HCEC 1CT (cell line): ENCODE measurements at places on chromosomes 2 and 18.
A peak's percentile ranks its signal among the peaks of the same experiment; 100 is the strongest.

GRCh38 chr2:191321861-191322662, 76.9 kb downstream of the MYO1B start:
- DNase-seq, result no peak

DNA sequence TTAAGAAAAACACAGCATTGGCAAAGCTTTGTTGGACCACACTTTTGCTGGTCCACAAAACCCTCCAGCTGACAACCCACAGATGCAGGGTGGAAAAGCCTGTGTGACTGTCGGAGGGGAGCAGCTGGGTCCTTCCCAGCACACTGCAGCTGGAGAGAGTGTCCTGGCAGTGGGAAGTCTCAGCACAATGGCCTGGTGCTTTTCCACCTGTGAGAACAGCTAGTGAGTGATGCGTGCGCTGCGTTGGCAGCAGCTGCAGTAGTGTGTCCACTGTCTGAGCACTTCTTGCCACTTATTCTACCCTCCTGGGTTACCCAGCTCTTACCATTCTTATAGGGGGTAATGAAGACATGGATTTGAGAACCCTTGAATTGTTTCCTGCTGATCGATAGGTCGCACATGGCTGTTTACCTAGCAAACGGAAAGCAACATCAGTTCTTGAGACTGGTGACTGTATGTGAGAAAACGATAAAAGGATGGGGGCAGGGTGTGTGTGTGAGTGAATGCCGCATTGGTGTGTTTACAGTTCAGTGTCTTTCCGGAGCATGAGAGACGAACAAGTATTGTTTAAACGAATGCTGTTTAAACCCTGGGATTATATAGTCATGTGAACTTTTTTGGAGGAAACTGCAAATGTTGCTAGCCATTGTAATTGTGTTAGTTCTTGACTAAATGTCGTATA, 69.7 kb downstream of the LYPD6 start:
- DNase-seq, result peak; percentile 10

GRCh38 chr2:179201869-179202268, 62.8 kb downstream of the SESTD1 start:
- DNase-seq, result peak; percentile 10

- no peak for DNase-seq
Measured at GRCh38 chr18:68376926-68377325, 338.0 kb downstream of the TMX3 start.

- no peak for DNase-seq
Measured at GRCh38 chr2:231502596-231502995, 27.6 kb downstream of the NMUR1 start.

DNA sequence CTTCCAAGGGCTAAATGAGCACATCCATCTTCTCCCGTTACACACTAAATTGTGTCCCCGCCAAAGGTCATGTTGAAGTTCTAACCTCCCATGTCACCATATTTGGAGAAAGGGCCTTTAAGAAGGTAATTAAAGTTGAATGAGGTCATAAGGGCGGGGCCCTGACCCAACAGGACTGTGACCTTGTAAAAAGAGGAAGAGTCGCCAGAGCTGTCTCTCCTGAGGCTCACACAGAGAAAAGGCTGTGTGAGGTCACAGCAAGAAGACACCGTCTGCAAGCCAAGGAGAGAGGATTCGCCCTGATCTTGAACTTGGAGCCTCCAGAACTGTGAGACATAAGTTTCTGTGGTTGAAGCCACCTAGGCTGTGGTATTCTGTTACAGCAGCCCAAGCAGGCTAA, 24.1 kb downstream of the TRABD2A start:
- no peak for DNase-seq

GRCh38 chr2:17793803-17794354, 22.4 kb upstream of the MSGN1 start:
- peak; percentile 61 for DNase-seq

GRCh38 chr18:23945416-23946079, 69.0 kb upstream of the TTC39C start:
- no peak for DNase-seq

- no peak for DNase-seq
Measured at GRCh38 chr2:15841776-15842560, 98.4 kb upstream of the MYCN start.
